ENCODE measurements at places on chromosomes 12 and 14.

DNA sequence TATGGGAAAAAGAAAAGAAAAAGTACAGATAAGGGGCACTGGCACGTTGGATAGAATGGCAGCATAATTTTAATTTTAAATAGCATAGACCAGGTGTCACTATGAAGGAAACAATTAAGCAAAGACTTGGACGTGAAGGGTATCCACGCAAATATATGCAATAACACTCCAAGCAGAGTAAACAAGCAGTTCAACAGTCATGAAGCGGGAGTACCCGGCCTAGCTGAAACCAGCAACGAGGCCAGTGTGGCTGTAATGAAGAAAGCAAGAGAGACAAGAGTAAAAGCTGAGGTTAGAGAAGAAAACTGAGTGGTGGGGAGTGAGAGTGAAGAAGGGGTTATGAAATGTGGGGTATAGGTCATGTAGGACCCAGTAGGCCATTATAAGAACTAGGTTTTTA lies 85.4 kb downstream of the BCL2L14 start:
- no peak for DNase-seq

DNA sequence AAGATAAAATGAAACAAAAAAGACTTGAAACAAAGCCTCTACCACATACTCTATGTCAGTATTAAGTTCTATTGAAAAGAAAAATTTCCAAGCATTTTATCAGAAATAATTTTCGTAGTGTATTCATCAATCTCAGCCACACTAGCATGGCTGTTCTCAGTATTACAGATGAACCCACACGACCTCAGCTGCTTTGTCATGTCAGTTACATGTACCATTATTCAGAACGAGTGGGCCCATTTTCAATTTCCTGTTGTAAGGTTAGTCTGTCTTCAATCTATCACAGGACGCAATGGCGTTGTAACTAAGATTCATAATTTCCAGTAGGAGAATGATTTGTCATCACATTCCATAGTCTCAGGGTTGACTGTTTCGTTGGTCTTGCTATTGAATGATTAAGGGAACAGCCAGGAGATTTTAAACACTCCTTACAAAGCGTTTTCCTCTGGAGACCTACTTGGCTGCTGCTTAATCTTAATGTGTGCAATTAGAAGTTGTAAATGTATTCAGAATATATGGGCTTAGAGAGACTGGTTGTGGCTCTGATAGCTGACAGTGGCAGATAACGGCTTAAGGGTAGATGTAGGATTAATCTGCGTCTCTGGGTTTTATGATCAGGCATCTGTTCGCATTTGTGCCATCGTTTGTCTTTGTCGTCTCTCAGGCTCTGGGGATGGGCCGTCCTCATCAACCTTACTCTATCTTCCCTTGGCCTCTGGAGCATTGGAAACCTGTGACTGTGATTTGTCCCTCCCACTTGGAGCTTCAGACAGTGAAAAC lies 65.4 kb downstream of the GLT1D1 start:
- DNase-seq, result no peak

DNA sequence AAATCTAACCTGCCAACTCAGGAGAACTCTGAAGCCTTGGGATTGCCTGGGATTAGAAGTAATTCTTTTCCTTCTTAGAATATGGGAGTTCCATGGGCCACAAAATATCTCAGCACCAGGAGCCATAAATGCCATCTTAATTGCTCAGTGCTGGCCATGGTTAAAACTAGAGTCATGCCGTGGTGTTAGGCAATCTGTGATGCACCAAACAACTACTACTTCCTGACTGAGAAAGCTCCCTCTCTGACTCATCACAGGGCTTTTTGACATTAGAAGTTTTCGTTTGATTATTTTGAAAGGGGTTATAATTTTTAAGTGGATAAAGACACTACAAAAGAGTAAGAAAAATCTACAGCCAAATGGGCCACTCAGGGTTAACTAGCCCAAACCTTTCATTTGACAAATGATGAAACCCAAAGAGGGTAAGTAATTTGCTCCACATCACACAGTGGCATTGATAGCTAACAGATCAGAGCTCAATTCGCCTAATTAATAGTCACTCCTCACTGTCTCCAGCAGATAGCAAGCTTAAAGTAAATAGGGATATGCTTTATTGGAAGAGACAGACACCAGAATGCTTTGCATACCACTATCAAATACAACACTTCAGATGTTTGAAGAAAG lies 377.3 kb downstream of the EMP1 start:
- no peak for DNase-seq

GRCh38 chr12:55034218-55034617 lies 14.4 kb downstream of the NEUROD4 start:
- peak; percentile 36 for DNase-seq

DNA sequence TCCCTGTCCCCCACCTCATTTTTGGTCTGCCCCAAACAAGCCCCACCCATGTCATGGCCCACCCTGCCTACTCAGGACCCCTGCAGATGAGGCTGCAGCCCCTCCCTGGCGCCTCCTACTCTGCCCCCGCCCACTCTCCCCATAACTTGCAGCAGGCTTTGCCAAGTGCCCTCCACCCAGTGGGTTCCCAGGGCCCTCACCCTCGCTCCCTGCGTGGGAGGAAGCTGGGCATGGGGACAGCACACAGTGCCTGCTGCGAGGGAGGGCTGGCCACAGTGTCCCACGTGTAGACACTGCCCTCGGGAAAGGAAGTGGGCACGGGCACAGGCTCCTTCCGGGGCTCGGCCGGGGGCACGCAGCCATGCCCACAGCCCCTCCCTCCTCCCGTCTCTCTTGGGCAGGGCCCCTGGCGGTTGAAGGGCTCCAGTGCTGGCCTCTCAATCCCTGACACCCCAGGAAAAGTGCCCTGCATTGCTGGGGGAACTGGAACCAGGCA lies 9.4 kb downstream of the AKT1 start:
- DNase-seq, result peak; percentile 1

- DNase-seq, result no peak
Observed at GRCh38 chr12:30422844-30423243, 272.8 kb downstream of the IPO8 start.

GRCh38 chr12:18652596-18652995 lies 85.2 kb downstream of the PLCZ1 start:
- DNase-seq, result no peak

GRCh38 chr12:105321125-105321524 lies 9.4 kb upstream of the C12orf75 start:
- DNase-seq, result no peak

- DNase-seq, result no peak
Observed at GRCh38 chr12:60070552-60070951, 474.7 kb downstream of the SLC16A7 start.

- DNase-seq, result peak; percentile 7
Observed at GRCh38 chr14:34220921-34221320, 241.1 kb downstream of the SPTSSA start.

GRCh38 chr12:52828156-52828555 lies 6.0 kb downstream of the KRT79 start:
- DNase-seq, result no peak

DNA sequence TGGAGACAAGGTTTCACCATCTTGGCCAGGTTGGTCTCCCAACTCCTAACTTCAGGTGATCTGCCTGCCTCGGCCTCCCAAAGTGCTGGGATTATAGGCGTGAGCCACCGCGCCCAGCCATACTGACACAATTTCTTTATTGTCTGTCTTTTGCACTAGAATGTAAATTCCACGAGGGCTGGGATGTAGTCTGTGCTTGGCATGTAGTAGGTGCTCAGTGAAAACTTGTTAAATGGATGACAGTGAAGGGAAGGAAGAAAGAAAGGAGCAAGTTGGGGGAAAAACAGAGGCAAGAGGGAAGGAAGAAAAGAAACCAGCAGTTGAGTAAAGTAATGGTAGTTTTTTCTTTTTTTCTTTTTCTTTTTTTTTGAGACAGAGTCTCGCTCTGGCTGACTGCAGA lies 53.1 kb downstream of the LIMA1 start:
- DNase-seq, result no peak

DNA sequence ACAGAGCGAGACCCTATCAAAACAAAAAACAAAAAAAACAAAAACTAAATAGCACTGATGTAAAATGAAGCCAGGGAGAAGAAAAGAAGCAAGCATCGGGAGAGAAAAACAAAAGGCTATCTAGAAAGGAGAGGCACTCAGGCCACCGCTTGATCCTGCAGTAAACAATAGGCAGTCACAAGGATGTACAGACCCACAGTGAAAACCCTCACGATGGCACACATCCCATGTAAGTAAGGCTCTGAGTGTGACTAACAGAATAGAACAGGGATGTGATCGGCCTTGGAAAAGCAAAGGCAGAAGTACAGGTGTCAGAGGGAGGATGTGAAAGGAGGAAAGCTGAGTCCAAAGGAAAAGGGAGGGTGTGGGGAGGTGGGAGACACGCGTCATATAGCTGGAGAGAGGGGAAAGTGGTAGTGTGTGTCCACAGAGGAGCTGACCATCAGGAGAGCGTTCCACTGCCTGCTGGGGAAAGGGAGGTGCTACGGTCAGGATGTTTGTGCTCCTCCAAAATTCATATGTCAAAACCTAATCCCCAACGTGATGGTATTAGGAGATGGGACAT lies 31.5 kb downstream of the CAMKK2 start:
- no peak for DNase-seq

DNA sequence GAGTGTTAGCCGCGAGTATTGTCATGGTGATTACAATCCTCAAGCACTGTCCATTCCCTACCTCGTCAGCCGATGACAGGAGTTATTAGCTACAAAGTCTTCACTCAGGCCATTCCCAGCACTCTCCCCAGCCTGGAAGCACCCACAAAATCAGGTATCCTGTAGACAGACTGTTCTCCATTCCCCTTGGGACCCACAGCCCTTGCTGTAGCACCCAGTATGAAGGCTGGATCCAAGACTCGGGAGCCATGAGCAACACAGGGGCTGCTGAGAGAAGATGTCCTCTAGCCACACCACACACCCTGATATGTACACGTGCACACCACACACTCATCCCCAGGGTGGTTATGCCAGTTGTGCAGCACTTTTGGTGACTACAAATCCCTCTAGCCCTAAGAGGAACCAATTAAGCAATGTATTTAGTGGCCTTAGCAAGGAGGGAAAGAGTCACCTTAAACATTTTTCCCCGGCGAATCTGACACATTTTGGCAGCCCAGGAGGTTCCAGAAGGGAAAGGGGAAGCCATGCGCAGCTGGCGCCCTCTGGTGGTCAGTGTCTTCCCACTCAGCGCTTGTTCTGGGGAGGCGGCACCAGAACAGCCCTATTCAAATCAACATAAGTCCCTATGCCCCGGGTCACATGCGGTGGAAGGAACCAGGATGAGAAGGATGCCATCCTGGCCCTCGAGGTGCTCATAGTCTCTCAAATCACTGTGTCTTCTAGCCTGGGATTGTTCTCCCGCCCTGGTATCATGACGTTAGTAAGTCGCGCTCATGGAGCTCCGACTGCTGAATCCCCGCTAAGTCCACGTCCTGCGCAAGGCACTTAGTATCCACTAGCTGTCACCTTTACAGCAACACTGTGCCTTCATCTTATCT lies 96.9 kb downstream of the GCH1 start:
- peak; percentile 90 for DNase-seq

DNA sequence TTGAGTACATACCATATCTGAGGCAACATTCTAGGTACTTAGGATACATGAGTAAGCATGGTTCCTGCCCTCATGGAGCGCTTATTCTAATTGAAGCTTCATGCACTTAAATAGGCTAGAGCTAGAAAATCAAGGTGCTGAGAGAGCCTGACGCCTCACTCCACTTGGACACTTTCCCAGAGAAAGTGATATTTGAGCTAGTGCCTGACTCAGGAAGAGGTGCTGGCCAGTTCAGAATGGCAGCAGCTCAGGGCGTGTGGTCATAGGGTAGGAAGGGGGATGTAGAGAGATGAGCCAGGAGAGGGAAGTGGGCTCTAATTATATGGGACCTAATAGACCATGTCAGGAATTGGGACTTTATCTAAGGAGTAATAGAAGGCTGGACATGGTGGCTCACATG lies 33.3 kb downstream of the TULP3 start:
- DNase-seq, result no peak

- no peak for DNase-seq
Observed at GRCh38 chr14:103221781-103222358, 98.6 kb downstream of the TNFAIP2 start.

DNA sequence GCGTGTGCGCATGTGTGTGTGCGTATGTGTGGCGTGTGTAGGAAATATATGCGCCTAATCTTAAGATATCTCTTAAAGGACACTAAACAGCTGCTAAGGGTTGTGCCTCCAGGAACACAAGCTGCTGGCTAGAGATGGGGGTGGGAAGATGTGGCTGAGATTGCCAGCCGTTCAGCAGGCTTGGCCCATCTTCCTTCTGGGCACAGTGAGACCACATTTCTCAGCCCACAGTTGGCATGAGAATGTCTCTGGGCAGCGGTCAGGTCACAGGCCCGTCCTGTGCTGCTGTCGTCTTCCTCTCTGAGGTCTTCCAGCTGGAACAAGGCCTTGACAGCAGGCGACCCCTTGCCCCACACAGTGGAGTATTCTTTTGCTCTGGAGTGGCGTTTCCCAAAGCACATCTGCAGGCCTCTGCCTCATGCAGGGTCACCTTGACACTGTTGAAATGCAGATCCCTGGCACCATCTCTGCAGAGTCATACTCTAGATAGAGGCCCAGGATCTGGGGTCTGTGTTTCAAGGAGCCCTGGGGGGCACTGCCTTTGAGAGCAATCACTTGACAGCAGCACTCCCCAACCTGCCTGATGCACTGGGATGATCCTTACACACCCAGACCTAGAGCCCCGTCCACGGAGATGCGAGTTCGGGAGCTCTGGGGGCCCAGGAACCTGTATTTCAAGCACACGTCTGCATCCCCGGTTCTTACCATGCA lies 335.5 kb upstream of the SFSWAP start:
- no peak for DNase-seq

Measured in retina (tissue), 1 donor.